ENCODE measurements at places on chromosomes 6 and 20. TPM values are rescaled to one million over a fixed set of nuclear protein-coding genes. Genes with fewer than 3 reads are reported as not detected.

NKAIN4 gene
- total RNA-seq = 10.6 TPM

- DNase-seq = no peak
Observed at GRCh38 chr6:161815965-161816364, 542.1 kb upstream of the AGPAT4 start.

- DNase-seq = no peak
Observed at GRCh38 chr20:30489614-30490003, 767.9 kb upstream of the DEFB115 start.

DNA sequence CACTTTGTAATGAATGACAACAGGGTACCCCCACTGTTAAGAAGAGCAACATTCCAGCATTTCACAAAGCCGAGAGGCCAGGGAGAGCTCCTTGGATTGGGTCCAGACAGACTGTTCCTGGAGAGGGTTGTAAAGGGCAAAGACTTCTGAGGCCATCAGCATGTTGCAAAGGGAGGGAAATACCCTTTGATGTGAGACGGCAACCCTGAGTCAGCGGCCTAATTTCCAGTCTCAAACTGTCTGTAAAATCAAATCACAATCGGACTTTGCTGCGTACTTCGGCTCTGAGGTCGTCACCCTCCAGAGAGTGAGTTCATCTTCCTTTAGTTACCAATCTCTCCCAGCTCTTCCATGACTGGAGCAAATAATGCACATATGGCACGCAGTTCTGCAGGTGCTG, 101.0 kb upstream of the DTNBP1 start:
- peak; percentile 72 for DNase-seq
